Left lobe of liver (tissue), 2 donors: ENCODE measurements at places on chromosomes 11 and 22.

DNA sequence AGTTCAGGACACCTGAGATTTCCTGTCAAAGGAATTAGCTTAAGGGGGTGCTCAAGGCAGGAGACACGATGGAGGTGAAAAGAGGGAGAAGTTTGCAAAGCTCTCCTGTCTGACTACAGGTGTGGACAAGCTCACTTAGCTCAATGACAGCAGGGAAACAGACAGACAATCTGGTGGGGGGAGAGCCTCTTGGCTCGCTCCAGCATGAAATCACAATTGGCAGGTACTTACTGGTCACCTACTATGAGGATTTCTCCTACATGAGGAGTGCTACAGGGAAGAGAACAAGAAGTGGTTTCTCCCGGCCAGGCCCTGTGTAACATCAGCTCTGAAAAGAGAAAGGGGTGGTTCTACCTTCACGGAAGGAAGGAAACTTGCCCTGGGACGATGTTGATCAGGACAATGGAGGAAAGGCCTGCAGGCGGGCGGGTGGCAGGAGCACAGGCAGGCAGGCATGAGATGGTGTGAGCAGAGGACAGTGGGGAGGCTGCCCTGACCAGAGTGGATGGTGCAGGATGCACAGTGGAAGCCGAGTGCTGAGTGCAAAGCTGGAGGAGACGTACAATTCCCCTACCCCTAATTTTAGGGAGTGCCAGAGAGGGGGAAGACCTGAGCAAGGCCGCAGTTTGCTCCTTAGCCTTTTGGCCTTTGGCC is 57.9 kb upstream of the CRTAM start:
- no peak for DNase-seq

DNA sequence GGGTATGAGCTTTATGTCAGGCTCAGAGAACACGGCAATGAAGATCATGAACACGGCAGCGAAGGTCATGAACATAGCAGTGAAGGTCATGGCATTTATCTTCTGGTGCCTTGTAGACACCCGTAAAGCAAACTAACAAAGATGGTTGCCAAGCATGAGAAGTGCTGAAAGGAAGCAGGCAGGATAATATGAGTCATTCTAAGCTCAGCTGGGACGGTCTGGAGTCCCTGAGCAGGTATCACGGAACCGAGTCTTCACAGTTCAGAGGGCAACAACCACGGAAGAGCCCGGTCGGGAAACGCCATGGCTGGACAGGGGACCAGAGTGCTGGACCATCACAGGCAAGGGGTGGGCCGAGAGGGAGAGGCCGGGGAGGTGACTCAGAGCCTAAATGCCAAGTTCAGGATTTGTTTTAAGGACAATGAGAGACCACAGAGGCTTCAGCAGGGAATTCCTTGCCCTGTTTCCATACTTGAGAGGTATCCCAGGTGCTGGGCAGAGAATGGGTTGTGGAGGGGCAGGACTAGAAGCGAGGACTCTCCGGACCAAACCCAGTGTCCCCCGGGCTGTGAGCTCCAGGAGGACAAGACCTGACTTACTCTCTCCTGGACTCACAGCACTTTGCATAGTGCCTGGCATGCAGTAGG is 13.1 kb upstream of the MS4A10 start:
- no peak for DNase-seq

- DNase-seq: no peak
These were observed 16.4 kb downstream of the PRCP start for GRCh38 chr11:82883853-82884252.

- DNase-seq: no peak
These were observed 12.8 kb upstream of the LMO1 start for GRCh38 chr11:8276528-8276927.

DNA sequence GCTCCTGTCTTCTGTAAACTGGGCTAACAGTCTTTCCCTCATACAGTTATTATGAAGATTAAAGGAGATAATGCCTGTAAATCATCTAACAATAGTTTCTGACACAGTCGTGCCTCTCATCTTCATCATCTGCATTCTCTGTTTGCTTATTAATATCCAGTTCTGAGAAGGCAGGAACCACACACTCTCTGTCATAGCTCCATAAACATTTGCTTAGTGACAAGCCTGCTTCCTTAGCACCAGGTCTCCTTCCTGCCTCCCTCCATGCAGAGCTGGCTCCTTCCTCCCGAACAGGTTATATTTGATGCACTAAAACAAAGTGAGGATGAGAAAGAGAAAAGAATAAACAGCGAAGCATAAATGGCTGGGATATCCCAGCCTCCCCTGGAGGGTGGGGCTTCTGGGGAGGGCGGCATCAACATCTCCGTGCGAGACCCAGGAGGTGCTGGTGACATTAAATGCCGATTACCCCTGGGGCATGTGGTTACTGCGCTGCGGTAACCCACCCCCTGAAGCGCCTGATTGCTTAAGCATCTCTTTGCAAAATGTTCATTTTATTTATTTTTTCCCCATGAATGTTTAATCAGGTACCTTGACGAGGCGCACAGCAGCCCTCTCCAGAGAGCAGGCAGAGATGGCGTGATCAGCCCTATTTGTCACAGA is 404.9 kb downstream of the NXPE2 start:
- no peak for DNase-seq

GRCh38 chr11:66325263-66325671 is 8.4 kb upstream of the CD248 start:
- no peak for DNase-seq
